Mammary microvascular endothelial cell (primary cell): ENCODE measurements at places on chromosomes 3 and 15. TPM values are rescaled to one million over a fixed set of nuclear protein-coding genes. Genes with fewer than 3 reads are reported as not detected.

Gene SEMA3F
- 160 and 166 TPM in 2 replicates for total RNA-seq

Gene TM6SF1
- total RNA-seq, result 20.3 and 24.1 TPM in 2 replicates

Gene THSD4
- 43.2 and 52.4 TPM in 2 replicates for total RNA-seq

Gene GRAMD1C
- 18.3 and 20.1 TPM in 2 replicates for total RNA-seq

Gene LRRC49
- 6.4 and 10.1 TPM in 2 replicates for total RNA-seq

Gene LRRIQ4
- total RNA-seq, result not detected in 2 replicates

Gene TNNC1
- total RNA-seq, result not detected in 2 replicates
